ENCODE measurements at places on chromosomes 6 and 20. TPM values are rescaled to one million over a fixed set of nuclear protein-coding genes. Genes with fewer than 3 reads are reported as not detected.
A peak's percentile ranks its signal among the peaks of the same experiment; 100 is the strongest.

DNA sequence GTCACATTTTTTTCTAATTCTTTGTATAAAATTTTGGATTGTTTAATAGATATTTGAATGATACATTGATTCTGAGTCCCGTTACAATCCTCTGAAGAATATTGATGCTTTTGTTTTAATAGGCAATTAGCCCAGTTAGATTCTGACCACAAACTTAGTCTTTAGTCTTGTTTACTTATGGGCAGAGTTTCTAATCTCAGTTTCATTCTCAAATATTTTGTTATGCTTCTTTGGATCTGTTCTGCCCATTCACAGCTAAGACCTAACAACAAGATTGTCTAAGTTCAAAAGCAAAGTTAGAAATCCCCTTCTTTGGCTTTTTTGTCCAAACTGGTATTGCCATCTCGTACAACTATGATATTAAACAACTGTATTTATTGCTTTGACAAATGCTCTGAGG lies 58.0 kb downstream of the TBXT start:
- DNase-seq, result no peak

- DNase-seq, result no peak
Observed at GRCh38 chr6:153994004-153994403, 45.0 kb upstream of the OPRM1 start.

DNA sequence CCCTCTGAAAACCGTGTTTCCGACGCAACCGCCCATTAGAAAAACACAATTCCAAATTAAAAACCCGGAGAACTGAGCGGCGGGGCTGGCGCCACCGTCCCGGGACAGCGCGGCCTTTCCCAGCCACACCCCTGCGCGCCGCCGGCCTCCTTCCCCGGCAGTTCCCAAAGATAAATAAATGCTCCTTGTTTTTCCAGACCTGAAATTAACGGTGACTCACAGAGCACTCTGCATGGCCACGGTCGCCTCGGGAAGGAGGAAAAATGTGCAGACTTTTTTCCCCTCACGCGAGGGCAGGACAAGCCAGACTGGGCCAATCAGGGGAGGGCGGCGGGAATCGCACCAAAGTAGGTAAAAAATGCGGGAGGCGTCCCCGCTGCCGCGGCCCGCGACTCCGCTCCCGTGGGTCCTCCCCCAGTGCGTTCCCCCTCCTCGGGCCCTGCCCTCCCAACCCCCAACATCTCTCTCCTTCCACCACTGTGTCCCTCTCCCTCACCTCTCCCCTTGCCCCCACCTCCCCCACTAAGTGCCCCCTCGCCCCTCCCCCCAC lies 828 bp upstream of the DSTN start:
- DNase-seq, result peak; percentile 88

Gene RARS2
- total RNA-seq, result 31.9 TPM

DNA sequence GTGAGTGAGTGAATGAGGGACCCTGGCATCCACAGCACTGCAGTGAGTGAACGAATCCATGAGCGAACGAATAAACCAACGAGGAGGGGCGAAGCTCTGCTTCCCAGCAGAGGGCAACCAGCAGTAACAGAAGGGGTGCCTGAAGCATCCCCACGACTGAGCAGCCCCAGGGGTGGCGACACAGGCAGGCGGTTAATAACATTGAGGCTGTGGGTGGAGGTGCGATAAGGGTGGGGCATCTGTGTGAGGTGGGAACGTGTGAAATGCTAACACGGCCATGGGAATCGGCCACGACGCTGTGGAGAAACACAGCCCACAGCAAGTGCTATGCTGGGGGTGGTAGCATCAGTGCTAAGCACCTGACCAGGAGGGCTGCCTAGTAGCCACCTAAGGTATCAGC lies 75.9 kb downstream of the TAF4 start:
- no peak for DNase-seq

DNA sequence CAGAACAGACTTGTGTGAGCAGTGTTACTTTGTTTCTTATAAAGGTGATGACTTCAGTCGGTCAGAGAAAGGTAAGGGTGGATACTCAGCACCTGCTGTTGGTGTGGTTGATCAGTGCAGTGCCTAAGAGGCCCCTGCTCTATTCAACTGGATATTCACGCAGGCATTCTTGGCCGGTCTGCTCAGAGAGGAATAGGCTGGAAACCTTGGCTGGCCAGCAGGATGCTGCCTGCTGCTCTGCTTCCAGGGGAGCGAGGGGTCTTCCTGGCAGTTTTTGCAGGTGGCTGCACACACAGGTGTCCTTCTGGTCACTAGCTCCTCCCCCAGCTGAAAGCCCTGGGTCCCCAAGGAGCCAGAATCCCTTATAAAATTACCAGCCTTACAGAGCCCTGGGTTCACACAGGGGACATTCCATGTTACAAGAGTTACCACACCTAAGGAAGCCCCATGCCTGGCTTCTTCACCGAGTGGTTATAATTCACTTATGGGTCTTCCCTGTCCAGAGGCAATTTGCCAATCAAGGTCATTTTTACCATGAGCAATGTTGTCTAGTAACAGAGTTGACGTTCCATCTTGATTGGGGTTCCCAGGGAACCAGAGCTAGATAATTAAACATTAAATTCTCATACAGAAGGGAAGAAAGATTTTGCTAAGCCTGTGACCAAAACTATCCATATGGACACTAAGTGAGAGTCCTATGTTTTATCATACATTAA lies 16.4 kb downstream of the SYNJ2 start:
- DNase-seq, result no peak

- no peak for DNase-seq
Observed at GRCh38 chr6:150363733-150364132, 5.1 kb upstream of the IYD start.

- peak; percentile 57 for DNase-seq
Observed at GRCh38 chr6:105985816-105986632, 100.1 kb upstream of the PRDM1 start.

DNA sequence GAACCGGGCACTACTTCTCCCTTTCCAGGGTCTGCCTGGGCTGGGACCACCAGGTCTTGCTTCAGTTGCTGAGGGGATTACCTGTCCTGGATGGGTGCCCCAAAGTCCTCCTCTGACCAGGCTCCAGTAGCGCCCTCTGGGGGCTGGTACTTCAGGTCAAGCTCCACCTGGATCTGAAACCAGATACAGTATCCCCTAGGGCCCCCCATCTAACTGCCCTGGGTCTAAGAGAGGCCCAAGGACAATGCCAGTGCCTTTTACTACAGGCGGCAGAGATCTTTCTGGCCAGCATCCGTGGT lies 11.2 kb upstream of the SPAG4 start:
- DNase-seq, result no peak

- DNase-seq, result no peak
Observed at GRCh38 chr6:1605893-1606779, 3.6 kb upstream of the FOXC1 start.

DNA sequence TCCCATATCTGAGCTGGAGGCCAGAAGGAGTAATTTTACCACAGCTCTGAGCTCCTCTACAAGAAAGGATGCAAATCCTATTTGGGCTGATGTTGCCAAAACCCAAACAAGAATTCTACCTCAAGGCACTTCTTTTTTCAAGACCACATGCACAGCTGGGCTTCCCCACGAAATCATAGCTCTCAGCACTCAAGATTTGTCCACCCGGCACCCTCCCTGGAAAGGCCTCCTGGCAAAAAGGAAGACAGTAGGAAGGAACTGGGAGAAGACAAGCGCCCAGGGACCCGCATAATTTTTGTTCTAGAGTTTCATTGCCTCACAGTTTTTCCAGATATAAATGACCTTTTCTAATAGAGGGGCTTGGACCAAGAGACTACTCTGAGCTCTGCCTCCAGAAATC lies 90.5 kb downstream of the BANF2 start:
- DNase-seq, result no peak

- DNase-seq, result no peak
Observed at GRCh38 chr20:38338849-38339520, 7.3 kb upstream of the LBP start.

GRCh38 chr6:36067374-36068011 lies 39.9 kb downstream of the MAPK14 start:
- no peak for DNase-seq

DNA sequence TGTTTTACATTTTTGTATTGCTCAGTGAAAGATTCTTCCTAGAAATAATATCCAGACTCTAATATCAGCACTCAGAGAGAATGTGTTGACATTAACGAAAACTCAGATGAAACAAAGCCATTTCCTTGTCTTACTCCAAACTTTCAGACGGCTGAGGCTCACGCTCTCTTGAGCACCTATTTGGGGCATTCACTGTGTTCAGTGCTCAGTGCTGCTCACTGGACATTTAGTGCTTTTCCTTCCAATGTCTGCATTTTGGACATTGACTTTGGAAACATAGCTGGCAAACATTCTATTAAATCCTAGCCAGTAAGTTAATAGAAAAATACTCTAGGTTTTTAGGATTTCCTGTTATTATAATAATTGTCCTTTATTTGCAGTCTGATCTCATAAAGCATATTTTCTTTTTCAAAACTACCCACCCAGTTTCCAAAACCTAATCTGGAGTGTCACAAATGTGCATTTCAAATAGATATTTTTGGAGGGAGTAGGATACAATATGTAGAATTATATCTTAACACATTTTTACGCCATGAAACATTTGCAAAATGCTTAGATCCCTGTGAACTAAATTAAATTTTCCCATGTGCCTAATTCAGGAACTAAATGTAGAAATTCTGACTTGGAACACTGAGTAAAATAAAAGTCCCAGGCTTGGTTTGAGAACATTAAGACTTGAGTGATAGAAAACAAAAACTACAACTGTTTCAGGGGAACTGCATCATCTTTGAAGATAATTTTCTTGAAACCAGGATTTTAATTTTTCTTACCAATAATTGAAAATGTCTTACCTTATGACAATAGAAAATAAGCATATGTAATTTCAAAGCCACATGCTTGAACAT lies 91.7 kb upstream of the B3GAT2 start:
- no peak for DNase-seq

DNA sequence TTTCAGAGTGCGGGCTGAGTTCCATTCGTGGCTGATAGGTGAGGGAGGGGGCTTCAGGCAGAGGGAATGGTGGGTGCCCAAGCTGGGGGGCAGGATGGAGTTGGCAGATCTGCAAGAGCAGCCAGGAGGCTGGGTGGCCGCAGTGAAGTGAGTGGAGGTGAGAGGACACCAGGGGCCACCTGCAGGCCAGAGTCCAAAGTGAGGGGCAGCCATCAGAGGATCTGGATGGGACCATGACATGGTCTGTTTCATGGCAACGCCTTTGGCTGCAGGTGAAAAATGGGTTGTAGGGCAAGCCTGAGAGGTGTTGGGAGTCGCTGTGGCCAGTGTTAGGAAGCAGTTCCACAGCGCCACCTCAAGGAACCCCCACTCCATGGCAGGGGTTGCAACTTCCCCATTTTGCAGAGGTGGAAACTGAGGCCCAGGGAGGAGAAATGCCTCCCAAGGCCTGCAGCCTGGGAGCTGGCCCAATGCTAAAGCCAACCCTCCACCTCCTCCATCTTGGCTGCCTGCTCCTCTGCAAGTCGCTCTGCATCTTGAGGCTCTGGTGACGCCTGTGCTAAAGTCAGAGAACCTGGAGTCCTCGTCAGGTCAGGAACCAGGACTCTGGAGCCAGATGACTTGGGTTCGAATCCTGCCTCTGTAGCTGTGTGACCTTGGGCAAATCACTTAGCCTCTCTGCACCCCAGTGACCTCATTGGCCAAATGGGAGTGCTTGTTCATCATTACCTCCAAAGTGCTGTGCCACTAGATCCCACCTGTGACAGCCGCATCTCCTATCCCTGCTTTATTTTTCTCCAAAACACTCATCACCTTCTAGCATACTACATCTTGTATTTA lies 153.8 kb downstream of the CEBPB start:
- no peak for DNase-seq

DNA sequence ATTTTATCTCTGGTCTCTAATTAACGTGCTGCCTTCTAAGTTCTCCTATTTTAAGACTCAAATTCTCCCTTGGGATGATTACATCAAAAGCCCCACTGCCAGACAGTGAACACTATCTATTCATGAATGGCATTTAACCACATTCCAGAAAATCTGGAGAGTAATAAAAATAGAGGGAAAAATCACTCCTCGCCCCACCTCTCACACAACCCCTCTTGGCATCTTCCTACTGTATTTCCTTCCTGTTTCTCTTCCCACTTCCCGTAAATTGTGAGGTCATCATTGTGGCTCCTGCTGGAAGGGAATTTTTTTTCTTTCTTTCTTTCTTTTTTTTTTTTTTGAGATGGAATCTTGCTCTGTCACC lies 31.5 kb downstream of the RAB44 start:
- DNase-seq, result no peak

Gene TAGAP
- 8.0 TPM for total RNA-seq

- no peak for DNase-seq
Observed at GRCh38 chr20:11459090-11459890, 458.4 kb upstream of the BTBD3 start.

GRCh38 chr6:110897433-110897832 lies 22.8 kb downstream of the AMD1 start:
- no peak for DNase-seq

Data from sciatic nerve (tissue), 2 donors.